ENCODE measurements at places on chromosomes 12 and 14. TPM values are rescaled to one million over a fixed set of nuclear protein-coding genes. Genes with fewer than 3 reads are reported as not detected.

GRCh38 chr14:42222924-42223471 is 616.3 kb downstream of the LRFN5 start:
- no peaks in the 10 kb centered on the region for H3K4me1 ChIP-seq
- no peak for DNase-seq
- no peak overlapping the region for H3K27ac ChIP-seq
- H3K36me3 ChIP-seq: no peaks in the 10 kb centered on the region
- H3K4me3 ChIP-seq: no peak overlapping the region

DNA sequence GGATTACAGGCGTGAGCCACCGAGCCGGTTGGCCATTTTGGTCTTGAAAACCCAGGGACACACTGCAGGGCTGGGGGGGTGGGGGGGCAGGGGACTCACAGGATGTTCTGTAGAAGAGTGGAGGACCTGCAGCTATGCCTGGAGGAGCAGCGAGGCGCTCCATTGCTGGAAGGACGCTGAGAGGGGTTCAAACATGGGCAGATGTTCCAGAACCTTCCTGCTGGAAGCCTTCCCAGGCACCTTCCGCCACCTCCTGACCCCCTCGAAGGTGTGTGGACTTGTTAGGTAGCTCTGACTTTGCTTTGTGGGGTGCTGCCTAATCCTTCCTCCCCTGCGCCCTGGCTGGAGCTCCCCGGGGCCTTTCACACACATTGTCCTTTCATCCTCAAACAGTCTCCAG is 19.6 kb upstream of the PPP1R13B start:
- H3K4me1 ChIP-seq: peaks cover 4% of the 10 kb centered on the region
- no peaks in the 10 kb centered on the region for H3K36me3 ChIP-seq
- H3K27me3 ChIP-seq: peaks cover 2% of the 10 kb centered on the region
- no peak for DNase-seq

GRCh38 chr14:90616313-90616712 is 199.9 kb downstream of the TTC7B start:
- H3K4me1 ChIP-seq: no peaks in the 10 kb centered on the region
- no peak overlapping the region for H3K4me3 ChIP-seq
- peaks cover 3% of the 10 kb centered on the region for H3K27me3 ChIP-seq
- no peak overlapping the region for H3K27ac ChIP-seq

- H3K27me3 ChIP-seq: peaks cover under 1% of the 10 kb centered on the region
- H3K4me1 ChIP-seq: peaks cover 39% of the 10 kb centered on the region
- H3K36me3 ChIP-seq: peaks cover 2% of the 10 kb centered on the region
- DNase-seq: no peak
These were observed 899 bp downstream of the TPCN1 start for GRCh38 chr12:113221997-113222729.

The C1R gene
- 3.6 TPM for total RNA-seq

GRCh38 chr14:30005114-30005808 is 77.6 kb upstream of the PRKD1 start:
- no peak overlapping the region for H3K27ac ChIP-seq
- H3K27me3 ChIP-seq: no peaks in the 10 kb centered on the region
- no peaks in the 10 kb centered on the region for H3K4me1 ChIP-seq
- H3K36me3 ChIP-seq: no peaks in the 10 kb centered on the region
- no peak overlapping the region for H3K4me3 ChIP-seq

DNA sequence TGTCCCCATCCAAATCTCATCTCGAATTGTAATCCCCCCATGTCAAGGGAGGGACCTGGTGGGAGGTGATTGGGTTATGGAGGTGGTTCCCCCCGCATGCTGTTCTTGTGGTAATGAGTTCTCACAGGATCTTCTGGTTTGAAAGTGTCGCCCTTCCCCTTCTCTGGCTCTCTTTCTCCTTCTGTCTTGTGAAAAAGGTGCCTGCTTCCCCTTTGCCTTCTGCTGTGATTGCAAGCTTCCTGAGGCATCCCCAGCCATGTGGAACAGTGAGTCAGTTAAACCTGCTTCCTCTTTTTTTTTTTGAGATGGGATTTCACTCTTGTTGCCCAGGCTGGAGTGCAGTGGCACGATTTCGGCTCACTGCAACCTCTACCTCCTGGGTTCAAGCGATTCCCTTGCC is 104.0 kb downstream of the CCDC91 start:
- no peaks in the 10 kb centered on the region for H3K27me3 ChIP-seq
- H3K4me1 ChIP-seq: no peaks in the 10 kb centered on the region
- no peak overlapping the region for H3K27ac ChIP-seq
- peaks cover 15% of the 10 kb centered on the region for H3K36me3 ChIP-seq

The KRT84 gene
- not detected for total RNA-seq

DNA sequence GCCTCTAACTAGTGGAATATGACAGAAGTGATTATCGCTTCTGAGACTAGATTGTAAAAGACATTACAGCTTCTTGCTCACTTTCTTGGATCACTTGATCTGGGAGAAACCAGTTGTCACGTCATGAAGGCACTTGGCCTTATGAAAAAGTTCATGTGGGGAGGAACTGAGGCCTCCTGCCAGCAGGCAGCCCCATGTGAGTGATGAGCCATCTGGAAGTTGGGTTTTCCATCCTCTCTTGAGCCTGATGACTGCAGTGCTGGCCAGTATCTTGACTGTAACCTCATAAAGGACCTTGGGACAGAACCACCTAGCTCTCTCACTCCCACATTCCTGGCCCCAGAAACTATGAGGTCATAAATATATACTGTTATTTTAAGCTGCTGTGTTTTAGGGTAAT is 28.0 kb downstream of the TTLL5 start:
- H3K4me3 ChIP-seq: no peak overlapping the region
- peaks cover 35% of the 10 kb centered on the region for H3K36me3 ChIP-seq
- H3K4me1 ChIP-seq: no peaks in the 10 kb centered on the region
- H3K27me3 ChIP-seq: no peaks in the 10 kb centered on the region
- no peak for DNase-seq
